ENCODE measurements at places on chromosomes 6 and 20.

DNA sequence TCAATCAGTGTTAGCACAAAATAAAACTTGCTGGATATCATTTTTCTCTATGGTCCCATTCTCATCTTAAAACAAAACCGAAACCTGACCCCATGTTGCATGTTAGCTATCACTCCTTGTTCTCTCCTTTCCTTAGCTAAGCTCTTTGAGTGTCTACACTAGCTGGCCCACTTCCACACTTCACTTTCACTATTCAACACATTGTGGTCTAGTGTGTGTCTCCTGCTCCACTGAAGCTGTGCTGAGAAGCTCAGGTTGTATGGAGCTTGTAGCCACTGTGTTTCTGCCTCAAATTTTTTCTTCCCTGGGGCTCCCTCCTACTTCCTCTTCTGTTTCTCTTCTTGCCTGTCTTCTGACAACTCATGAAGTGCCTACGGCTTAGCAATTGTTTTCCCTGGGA is 223.0 kb downstream of the NKAIN2 start:
- DNase-seq, result peak; percentile 36

DNA sequence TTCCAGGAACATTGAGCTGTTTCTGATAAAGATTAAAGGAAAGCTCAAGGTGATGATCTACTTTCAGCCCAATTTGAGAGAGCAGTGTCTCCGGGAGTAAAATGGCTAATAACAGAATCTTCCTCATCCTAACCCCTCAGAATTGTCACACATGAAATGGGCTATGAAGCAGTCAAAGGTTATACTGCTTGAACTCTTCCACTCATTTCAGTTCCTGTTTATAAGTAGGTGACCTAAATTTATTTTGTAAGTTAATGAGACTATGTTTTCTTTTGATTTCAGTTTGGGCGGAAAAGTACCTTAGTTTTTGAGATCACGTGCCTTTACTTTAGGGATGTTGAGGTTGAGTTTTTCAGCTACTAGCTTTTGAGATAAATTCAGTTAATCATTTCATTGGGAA is 47.2 kb downstream of the QKI start:
- no peak for DNase-seq

DNA sequence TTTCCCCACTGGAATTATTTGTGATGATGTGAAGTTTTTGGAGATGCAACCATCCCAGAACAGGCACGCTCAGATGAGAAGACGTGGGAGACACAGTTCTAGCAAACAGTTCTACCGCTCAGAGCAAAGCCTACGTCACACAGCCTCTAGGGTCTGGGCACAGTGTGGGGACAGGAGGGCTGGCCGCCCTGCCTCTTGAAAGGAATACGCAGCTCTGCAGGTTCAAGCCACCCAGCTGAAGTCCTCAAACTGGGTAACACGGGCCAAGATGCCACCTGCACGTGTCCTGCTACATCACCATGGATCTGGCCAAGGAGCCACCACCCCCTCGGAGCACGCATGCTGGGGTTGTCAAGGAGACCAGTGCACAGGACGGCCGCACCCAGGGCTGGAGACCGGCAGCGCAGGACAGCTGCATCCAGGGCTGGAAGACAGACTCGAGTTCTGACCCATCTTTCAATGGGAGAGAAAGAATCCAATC is 75.0 kb downstream of the NOL4L start:
- DNase-seq, result no peak

DNA sequence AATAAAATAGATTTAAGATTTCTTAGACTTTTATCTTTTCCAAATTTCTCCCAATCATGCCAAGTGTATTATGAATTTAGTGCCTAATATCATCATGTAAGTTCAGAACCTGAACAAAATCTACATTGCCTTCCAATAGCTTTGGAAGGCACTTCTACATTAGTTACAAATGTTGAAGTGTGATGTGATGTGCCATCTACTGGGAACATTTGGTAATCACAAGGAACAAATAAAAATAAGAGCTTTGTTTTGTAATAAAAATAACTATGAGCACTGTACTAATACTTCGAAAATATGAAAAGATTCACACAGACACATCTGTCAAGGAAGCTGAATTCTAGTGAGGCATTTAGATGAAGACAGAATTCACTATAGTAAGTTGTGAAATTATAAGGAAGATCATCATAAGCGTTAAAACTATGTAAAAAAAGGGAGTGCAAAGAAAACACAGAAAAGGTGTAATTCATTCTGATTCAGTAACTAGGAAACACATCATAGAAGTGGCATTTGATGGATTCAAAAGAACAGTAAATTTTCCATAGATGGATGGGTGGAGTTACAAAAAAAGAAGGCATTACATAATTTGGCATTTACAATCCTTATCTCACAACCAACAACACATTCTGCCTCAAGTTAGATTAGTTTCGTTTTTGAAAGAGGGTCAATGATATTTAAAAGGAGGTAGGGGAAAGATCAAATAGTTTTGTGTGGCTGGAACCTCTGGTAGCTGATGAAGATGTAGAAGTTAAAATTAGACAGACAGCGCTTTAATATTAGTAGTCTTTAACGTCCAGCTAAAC is 161.0 kb downstream of the ASCC3 start:
- no peak for DNase-seq

GRCh38 chr20:20713244-20713765 is 861 bp upstream of the RALGAPA2 start:
- no peak for DNase-seq

- no peak for DNase-seq
Observed at GRCh38 chr6:139115989-139116758, 18.7 kb upstream of the HECA start.

DNA sequence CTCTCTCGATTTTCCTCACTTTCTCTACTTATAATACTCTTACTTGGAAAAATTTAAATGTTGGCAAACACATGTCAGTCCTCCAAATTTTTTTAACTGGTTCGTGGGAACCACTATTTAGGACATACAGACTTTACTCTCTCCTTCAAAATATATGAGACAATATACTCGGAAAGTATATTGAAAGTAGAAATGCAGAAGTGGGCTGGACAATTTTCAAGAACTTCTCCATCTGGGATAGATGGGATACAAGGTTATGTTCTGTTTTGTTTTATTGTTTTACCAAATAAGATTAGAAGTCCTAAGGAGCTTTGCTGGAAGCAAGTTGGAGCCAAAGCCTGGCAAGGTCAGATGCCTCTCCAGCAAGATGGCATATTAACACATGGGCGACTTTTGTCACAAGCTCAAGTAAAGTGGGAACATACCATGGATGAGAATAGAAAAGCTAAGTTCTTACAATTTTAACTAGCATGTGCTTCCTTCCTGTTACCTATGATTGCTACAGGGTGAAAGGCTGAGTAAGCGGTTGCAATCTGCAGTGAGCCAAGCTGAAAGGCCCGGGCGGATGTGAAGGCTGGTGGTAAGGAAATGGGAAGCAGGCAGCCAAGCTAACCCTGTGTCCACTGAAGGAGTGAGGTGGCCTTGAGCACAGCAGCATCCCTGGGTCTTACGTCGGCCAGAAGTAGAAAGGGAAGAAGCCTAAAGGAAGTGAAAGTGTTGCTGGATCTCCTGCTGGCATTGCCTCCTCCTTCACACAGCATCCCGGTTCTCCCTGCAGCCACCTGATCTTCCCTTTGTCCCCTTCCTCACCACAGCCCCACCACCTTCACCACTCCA is 7.1 kb downstream of the MAP3K5 start:
- DNase-seq, result no peak

- no peak for DNase-seq
Observed at GRCh38 chr6:128098000-128098581, 197.2 kb upstream of the THEMIS start.

GRCh38 chr20:32839227-32839981 is 19.3 kb upstream of the EFCAB8 start:
- DNase-seq, result no peak

GRCh38 chr6:100382031-100382430 is 82.7 kb downstream of the SIM1 start:
- no peak for DNase-seq

GRCh38 chr20:51541189-51542032 is 1.1 kb downstream of the NFATC2 start:
- peak; percentile 11 for DNase-seq

GRCh38 chr6:7535498-7535897 is 6.0 kb upstream of the DSP start:
- DNase-seq, result no peak

DNA sequence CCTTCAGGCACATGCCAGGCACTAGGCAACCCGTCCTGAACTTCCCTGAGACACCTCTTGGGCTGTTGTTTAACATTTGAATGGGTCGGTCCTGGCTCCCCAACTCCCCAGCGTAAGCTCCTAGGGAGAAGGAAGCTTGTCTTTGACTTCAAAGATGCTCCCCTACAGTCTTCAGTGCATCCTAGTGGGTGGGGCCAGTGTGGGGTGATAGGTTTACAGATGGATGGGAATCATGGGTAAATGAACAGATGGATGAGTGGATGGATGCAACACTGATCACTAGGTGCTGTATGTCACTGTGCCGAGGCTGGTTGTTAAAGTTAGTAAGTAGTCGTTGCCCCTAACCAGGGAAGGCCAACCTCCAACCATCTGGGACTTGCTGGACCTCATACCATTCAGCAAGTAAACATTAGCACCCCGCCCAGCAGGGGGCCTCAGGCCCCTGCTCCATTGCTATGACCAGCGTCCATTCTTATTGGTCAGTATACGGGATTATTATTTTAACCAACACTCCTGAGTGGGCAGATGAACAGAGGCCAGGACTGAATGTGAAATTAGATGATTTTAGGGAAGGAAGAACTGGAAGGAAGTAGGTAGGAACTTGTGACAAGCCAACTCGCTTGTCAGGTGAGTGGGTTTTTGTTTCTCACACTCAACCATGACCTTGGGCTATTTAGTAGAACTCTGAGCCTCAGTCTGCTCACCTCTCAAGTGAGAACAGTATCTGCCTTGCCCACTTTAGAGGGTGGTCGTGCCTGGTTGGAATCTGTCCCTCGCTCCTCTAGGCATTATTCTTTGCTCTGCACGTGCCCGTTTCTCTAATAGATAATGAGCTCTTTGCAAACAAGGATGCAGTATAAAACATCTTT is 82.9 kb upstream of the FOXP4 start:
- DNase-seq, result no peak

- no peak for DNase-seq
Observed at GRCh38 chr6:15642276-15642675, 20.6 kb downstream of the DTNBP1 start.

- DNase-seq, result no peak
Observed at GRCh38 chr6:70651326-70651905, 16.3 kb upstream of the SMAP1 start.

GRCh38 chr20:49775229-49775693 is 37.4 kb upstream of the SLC9A8 start:
- no peak for DNase-seq

GRCh38 chr6:54874349-54875048 is 27.9 kb downstream of the FAM83B start:
- no peak for DNase-seq

GRCh38 chr6:105113422-105113821 is 66.4 kb downstream of the POPDC3 start:
- DNase-seq, result no peak
